ENCODE measurements at places on chromosomes 11 and 22.

GRCh38 chr11:103729617-103730016 lies 306.8 kb upstream of the DDI1 start:
- no peak for DNase-seq

- no peak for DNase-seq
These were observed 1.3 kb downstream of the ACR start for GRCh38 chr22:50739279-50739691.

- no peak for DNase-seq
These were observed 9.2 kb upstream of the AIFM3 start for GRCh38 chr22:20957683-20958431.

GRCh38 chr11:86067009-86067850 lies 1.7 kb downstream of the PICALM start:
- no peak for DNase-seq

GRCh38 chr22:27424319-27424718 lies 377.2 kb downstream of the MN1 start:
- DNase-seq, result no peak

DNA sequence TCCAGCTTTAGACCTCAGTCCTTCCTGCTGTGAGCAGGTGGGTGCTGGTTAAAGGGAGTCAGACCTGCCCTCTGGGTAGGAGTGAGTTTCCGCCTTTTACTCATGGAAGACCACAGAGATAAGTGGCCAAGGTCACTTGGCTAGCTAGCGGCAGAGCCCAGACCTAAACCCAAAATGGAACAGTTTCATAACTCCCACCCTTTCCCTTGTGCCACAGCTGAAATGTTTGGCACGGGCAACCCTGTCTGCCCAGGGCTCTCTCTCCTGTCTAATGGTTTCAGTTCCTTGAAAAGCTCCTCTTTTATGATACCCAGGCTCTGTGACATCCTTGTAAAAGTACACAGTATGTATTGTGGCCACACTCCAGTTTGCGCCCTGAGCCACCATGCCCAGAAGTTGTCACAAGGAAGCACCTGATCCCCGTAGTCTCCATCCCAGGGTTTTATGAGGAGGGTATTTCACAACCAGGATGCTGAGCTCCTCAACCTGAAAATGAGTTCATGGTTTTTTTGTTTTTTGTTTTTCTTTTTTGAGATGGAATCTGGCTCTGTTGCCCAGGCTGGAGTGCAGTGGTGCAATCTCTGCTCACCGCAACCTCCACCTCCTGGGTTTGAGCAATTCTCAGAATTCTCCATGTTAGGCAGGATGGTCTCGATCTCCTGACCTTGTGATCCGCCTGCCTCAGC lies 5.1 kb downstream of the MB start:
- no peak for DNase-seq

DNA sequence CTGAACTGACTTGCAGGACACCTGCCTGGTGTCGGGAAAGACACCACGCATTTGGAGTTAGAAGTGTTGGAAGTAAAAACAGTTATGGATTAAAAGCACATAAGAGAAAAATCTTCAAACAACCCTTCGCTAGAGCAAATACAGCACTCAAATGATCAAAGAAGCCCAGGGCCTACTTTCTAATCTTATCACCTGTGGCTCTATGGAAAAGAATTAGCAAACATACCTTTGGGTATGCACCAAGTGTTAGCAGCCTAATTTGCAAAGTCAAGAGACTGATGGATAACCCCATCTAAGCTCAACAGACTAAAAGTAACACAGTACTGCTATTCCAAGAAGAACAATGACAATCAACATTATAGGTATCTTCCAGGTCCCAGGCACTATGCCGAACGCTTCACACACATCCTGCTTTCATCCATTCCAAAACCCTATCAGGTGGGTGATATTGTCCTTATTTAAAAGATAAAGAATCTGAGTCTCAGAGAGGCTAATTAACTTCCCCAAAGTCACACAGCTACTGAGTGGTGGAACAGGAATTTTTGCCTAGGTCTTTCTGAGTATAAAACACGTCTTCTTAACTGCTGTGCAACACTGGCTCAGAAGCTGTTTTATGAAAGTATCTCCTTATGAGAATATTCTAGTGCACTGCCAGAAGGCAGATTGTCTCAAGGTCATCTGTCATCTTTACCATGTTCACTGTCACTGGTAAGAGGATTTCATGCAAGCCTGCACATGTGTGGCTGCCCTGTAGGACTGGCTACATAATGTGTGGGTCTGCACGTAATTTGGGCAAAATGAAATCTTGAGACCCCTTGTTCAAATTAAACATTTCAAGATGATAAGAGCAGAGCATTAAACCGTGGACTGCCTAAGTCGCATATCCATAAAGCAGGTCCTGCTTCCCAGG lies 16.4 kb downstream of the SLC1A2 start:
- no peak for DNase-seq

- DNase-seq, result no peak
These were observed 15.1 kb downstream of the XRRA1 start for GRCh38 chr11:74933765-74934164.

DNA sequence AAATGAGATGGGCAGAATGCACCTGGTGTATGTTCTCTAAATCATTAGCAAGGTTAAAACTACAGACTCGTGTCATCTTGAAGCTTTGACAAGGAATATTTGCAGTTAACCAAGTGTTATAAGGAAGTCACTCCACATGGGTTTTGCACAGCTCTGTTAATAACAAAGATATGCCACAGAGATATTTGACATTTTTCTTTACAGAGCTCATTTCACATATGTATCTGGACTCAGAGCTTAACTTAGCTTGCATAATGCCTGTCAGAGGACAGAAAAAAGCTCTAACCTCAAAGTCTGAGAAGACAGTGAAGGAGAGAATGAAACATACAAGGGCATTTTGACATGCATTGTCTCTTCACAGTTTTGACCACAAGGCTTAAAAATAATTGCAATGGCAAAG lies 105.5 kb downstream of the C11orf87 start:
- no peak for DNase-seq

- DNase-seq, result no peak
These were observed 19.4 kb upstream of the CTSD start for GRCh38 chr11:1782831-1783724.

- DNase-seq, result no peak
These were observed 1.1 kb downstream of the HYOU1 start for GRCh38 chr11:119055901-119056300.

DNA sequence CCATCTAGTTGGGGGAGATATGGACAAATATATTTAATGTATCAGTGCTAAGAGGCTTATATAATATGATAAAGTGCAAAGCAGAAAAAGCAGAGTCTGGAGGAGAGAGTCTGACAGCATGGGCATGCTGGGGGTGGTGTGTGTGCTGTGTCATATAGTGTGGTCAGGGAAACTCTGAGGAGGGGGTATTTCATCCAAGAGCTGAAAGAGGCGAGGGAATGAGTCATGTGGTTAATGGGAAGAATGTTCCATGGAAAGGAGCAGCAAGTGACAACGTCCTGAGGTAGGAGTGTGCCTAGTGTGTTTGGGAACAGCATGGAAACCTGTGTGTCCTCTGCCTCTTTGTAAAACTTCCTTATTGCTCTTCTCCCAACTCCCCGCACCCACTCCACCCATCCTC lies 38.0 kb downstream of the EIF3F start:
- no peak for DNase-seq

DNA sequence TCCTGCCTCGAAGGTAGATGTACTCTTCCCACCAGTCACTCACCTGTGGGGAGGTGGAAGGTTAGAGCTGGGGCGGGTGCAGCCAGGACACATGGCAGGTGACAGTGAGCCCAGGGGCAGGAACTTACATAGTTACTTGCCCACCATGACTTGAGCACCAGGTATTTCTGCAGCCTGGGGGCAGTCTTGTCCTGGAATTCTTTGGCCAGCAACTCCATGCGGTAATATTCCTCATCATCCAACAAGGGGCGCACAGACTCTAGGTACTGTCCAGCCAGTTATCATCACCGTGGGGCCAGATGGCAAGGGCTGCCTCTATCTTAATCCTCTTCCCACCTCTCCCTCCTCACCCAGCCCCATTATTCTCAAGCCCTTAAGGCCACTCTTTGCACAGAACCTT lies 2.2 kb downstream of the CPT1B start:
- no peak for DNase-seq

DNA sequence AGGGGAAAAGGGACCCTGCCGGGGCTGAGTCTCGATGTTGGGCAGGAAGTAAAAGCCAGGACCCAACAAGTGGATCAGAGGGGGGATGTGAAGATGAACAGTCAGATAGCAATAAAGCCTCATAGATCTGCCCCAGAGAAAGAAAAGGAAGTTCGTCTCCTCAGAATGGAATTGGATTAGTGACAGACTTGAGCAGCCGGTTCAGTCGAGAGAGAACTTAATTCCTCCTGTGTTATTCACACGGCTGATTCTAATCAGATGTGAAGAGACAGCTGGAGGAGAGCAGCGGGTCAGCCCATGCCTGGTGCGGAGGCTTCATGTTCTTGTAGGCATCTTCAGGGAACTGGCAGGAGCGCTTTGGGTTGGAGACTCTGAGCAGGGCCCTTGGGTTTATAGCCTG lies 29.3 kb upstream of the CABP7 start:
- DNase-seq, result no peak

All from NCI-H187 (cell line).